ENCODE measurements at places on chromosomes 5 and 9.

- no peak for DNase-seq
These were observed 31.1 kb downstream of the UBE2D2 start for GRCh38 chr5:139592289-139592688.

- no peak for DNase-seq
These were observed 6.2 kb downstream of the ZER1 start for GRCh38 chr9:128765499-128765898.

DNA sequence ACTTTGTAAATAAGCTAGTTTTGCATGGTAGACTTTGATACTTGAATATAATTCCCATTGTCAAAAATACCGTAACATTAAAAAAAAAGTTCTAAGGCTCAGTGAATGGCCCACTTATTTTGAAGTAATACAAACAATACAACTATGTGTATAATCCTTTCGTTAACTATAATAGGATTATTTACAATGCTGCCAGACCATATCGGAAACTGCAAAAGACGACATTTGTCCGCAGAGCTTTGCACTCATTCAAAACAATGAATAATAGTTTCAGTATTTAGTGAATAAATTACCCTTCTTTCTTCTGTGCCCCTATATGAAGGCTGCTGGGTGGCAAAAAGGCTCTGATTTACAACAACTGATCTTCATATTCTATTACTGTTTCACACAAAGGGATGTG, 121.8 kb downstream of the DROSHA start:
- DNase-seq: no peak

DNA sequence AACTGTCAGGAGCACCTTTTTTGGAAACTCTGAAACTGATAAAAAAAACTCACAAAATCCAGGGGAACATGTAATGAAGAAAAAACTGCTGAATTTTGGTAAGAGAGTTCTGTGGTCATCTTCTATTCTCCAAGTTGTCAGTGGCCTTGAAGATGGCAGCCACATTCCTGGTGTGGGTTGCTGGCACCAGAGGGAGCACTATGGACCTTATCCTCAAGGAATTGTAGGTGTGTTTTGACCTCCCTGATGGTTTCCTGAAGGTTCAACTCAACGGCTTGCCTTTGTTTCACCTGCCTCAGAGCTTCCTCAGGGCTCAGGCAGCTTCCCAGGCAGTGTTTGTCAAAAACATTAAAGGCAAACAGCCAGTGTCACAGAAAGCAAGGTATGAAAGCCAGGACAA, 2.2 kb upstream of the SLC38A9 start:
- DNase-seq: no peak
